Activated T-helper 9 cell treated with anti-CD3 and anti-CD28 coated beads, Interleukin-2, amount 50 U/mL, for 16 hours (primary cell): ENCODE measurements at places on chromosomes 12 and 14.

- peak; percentile 34 for DNase-seq
Observed at GRCh38 chr12:752695-753610, 574 bp downstream of the WNK1 start.

DNA sequence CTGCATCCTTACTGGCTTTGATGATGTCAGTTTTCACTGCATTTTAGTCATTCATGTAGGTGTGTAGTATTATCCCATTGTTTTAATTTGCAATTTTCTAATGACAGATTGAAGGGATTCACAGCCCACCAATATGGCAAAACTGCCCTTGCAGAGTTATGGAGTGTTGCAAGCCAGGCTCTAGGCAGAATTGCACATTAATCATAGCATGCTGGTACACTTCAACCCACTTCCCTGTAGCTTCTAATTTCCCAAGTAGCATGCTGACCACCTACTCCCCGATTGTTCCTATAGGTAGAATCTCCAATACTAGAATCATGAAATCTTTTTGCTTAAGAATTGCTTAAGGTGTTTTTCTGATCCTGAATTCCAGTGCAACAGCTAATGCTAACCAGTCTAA is 5.2 kb upstream of the RNASE6 start:
- DNase-seq = no peak

GRCh38 chr12:130218682-130219081 is 56.4 kb downstream of the FZD10 start:
- DNase-seq = no peak

- no peak for DNase-seq
Observed at GRCh38 chr12:56884421-56884820, 49.8 kb downstream of the SDR9C7 start.

DNA sequence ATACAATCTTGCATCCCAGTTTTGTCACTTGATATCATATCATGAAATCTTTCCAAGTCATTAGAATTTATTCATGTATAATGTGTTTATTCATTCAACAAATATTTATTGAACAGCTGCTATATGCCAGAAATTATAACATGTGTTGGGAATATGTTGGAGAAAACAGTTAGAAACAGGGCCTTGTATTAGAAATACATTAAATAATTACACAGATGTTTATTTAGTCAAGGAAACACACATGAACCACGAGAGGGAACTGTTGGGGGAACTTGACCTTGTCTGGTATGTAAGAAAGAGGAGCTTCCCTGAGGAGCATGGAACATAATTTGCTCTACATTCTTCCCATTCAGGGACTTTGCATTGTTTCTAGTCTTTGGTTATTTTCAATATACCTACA is 191.7 kb upstream of the FRMD6 start:
- DNase-seq = no peak

DNA sequence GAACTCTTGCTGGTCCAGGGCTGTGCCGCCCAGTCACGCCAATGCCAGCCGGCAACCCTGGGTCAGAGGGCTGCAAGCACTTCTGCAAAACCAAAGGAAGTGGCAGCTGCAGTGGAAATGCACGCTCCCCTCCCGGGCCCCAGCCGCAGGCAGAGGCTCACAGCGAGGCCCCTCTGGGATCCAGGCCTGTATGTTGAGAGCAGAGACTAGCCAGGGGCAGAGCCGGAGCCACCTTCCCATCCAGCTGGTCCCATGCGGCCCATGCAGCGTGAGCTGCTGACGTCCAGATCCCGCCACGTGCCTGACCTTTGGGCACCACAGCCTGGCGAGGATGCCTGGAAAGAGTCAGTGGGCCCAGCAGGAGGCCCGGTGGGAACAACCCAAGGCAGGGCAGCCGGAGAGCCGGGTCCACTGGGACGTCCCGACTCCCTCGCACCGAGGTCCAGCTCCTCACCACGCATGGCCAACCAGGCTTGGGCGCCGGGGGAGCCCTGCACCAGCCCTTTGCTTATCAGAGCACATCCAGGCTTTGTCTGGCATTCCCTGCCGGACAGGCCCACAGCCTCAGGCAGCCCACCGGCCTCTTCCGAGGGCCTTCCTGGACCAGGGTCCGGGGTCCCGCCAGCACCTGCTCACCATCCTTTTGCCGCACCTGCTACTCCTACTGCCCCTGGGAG is 4.3 kb downstream of the GPR132 start:
- no peak for DNase-seq

DNA sequence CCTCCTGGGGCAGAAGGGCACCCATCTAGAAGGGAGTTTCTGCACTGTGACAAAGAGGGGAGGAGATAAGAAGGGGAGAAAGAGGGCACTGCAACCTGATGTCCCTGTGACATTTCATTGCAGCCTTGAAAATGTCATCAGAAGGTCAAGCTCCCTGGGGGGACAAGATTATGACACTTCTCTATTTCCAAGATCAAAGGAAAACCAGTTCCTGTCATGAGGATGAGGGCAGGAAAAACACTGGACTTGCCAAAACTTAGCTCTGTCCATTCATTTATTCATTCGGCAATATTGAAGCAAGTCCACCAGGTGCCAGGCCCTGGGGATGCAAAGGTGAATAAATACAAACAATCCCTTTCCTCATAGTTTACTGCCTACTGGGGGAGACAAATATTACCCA is 138.4 kb upstream of the CDKN3 start:
- DNase-seq = no peak

DNA sequence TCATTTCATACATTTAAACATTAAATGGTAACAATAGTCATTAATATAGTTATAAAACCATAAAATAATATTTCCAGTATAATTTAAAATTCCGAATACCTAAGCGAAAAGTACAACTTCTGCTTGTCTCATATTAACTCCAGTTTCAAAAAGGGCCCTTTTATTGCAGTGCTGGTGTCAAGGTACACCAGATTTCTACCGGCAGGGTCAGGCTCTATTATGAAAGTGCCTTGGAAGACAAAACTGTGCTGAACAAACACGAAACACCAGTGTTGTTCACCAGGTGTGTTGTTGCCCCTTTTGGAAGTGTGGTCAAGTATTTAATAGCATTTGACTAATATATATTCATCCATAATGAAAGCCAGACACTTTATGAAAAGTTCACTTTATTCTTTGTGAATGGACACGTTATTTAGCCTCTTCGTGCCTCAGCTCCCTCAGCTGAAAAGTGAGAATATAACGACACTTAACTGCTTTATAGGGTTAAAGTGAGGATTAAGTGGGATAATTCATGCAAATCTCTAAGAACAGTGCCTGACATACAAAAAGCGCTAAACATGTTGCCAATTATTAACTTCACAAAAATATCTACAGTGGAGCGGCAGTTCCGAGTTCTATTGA is 20.3 kb upstream of the GNS start:
- no peak for DNase-seq

DNA sequence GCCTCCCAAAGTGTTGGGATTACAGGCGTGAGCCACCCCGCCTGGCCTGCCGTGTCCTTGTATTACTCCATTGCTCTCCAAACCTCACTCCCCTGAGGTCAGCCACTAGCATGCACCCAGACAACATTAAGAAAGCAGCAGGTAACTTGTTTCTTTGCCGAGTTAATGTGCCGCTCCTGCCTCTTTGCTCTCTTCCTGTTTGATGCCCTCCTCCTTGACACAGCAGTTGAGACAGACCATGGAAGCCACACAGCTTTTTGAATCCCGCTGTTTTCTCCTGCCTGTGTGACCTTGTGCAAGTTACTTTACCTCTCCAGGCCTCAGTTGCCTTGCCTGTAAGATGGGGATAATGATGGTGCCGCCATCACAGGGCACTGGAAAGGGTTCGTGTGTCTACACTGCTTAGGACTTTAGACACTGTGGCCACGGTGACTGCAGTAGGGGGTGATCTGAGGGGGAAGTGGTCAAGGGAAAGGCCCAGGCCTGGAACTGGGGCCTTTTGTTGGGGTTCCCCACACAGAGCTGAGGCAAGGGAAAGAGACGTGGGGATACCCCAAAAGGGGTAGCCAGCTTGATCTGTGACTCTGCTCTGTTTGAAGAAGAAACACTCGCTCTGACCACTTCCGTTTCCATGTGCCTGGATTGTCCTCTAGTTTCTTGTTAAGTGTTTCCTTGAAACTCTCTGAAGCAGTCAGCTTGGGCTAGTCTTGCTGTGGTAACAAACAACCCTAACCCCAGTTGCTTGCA is 69.3 kb downstream of the RIN3 start:
- no peak for DNase-seq

DNA sequence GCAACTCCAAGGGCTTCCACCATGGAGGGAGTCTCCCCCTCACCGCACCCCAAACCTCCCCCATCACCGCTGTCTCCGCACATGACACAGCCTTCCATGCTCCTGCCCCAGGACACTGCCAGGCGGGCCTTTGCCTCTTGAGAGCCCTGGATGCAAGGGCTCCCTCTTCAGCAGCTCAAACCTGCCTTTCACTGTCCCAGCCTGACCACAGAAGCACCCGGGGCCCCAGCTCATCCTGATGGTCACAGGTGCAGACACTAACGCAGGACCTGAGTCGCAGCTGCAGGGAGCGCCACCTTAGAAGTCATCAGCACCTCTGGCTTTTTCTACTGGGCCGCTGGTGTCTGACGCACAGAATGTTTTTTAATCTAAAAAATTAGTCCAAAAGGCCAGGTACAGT is 54.0 kb downstream of the SYNE3 start:
- DNase-seq = no peak

DNA sequence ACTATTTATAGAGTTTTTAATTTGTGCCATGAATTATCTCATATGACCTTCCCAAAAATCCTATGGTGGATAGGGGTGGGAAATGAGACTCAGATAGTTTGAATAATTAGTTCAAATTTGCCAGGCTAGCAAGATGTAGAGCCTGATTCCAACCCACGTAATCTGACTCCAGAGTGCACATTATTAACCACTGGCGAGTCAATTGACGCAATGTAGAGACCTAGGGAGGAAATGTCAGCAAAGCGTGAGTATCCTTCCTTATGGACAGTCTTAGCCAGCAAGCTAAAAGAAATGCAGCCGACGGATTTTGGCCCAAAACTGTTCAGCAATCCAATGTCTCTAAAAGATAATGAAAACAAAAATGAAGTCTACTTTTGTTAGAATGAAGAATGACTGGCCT is 193.3 kb upstream of the KRR1 start:
- DNase-seq = no peak

- no peak for DNase-seq
Observed at GRCh38 chr14:78245238-78245637, 75.1 kb downstream of the NRXN3 start.

GRCh38 chr14:70906793-70907175 is 475 bp upstream of the PCNX1 start:
- DNase-seq = no peak

DNA sequence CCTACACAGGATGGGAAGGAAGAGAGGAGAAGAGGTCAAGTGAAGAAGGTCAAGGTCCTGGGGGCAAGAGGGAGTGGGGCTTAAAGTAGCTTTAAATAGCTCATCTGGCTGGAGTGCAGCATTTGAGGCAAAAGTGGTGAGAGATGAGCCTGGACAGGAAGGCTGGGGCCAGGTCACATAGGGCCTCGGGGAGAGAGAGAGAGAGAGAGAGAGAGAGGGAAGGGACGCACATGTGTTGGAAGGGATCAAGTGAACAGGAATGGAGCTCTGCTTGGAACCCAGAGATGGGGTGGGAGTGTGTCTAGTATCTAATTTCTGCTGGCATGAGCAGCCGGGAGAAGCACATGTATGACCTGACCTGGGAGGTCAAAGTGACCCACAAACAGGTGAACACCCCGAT is 407.5 kb downstream of the MED13L start:
- no peak for DNase-seq

- no peak for DNase-seq
Observed at GRCh38 chr14:100328495-100329163, 5.5 kb downstream of the SLC25A47 start.

- no peak for DNase-seq
Observed at GRCh38 chr14:105034315-105035039, 13.6 kb upstream of the CDCA4 start.

DNA sequence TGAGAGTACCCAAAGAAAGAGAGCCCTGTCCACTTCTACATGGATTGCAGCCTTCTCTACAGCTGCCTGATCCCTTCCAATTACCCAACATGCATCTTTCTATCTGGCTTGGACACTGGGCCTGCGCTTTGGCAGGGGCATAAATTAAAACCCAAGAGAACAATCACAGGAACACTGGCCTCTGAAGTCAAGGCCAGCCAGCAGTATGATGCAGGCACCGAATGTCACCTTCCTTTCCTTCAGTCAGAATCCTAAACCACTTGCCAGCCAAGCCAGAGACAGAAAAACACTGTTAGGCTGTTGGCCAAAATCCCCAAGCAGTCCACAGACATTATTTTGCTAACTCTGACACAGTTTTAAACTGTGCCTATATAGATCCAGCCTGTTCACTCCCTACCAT is 113.7 kb downstream of the DUSP6 start:
- DNase-seq = no peak

DNA sequence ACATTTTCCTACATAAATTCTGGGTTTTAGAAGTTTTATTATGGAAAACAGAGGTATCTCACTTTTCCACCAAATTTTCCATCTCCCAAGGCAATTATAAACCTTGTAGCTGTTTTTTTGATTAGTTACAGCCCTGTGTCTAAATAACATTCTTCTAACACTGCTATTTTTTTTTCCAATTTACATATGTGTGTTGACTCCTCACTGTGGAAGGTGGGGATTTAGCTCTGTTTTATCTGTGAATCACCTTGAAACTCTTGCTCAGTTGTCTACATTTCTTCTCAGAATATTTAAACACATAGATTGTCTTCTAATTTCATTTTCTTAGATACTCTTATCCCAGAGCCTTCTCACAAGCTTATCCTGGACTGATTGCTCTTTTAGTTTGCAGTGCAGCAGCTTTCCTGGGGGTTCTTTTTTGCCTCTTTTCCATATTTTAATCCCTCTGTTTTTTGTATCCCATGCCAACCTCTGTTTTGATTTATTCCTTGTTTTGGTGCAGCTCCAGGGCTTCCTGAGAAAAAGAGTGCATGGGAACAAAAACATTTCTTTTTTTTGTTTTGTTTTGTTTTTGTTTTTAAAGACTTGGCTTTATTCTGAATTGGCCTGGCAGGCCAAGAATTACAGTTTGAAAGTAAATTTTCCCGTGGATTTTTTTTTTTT is 36.7 kb downstream of the TBC1D15 start:
- DNase-seq = no peak

DNA sequence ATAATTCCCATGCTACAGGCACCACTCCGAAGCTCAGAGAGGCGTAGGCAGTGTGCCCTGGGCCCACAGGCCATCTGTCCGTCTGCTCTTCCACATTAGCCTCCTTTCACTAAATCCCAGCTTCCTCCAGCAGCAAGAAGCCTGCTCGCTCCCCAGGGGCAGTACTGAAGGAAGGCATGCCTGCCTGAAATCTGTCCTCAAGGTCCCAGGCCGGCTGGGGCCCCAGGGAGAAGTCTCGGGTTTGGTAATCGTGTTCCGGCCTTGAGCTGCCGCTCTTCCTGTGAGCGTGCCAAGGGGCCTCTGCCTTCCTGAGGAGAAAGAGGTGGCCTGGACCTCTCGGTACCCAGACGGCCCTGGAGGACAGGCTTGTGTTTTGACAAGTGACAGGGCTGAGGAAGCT is 15.2 kb upstream of the DLK1 start:
- DNase-seq = no peak

DNA sequence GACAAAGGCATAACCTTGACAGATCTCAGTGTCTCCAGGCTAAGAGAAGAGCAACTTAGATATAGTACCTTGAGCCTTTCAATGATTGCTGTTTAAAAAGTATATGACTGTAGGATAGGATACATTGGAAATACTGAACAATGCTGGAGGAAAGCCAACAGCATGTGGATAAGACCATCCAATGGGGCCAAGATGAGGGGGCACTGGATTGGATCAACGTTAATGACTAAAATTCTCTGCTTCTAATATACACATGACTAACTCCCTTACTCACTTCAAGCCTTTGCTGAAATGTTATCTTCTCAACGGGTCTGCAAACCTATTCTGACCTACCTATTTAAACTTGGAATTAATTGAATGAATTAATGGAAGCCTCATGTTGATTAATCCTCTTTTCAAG is 354.9 kb downstream of the RAD51B start:
- no peak for DNase-seq

GRCh38 chr12:30181334-30181733 is 397.6 kb upstream of the TMTC1 start:
- no peak for DNase-seq
